HCEC 1CT (cell line): ENCODE measurements at places on chromosomes 7 and 10.

- DNase-seq = no peak
Measured at GRCh38 chr10:1595242-1595600, 142.1 kb downstream of the ADARB2 start.

DNA sequence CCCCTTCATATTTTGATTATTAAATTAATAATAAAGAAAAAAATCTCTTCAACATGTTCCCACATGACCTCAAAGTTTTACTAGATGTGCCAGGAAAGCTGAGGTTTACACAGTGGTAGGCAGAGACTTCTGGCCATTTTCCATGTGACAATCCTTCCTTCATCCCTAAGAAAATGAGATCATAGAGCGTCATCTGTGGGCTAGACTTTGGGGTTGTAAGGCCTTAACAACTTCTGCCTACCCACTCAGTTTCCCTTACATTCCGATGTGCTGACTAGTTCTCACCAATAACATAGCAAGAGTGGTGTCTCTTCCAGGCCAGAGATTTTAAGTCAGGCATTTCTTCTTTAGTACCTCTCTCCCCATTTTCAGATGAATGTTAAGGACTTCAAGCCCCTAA is 171.1 kb upstream of the PHF14 start:
- DNase-seq = no peak

DNA sequence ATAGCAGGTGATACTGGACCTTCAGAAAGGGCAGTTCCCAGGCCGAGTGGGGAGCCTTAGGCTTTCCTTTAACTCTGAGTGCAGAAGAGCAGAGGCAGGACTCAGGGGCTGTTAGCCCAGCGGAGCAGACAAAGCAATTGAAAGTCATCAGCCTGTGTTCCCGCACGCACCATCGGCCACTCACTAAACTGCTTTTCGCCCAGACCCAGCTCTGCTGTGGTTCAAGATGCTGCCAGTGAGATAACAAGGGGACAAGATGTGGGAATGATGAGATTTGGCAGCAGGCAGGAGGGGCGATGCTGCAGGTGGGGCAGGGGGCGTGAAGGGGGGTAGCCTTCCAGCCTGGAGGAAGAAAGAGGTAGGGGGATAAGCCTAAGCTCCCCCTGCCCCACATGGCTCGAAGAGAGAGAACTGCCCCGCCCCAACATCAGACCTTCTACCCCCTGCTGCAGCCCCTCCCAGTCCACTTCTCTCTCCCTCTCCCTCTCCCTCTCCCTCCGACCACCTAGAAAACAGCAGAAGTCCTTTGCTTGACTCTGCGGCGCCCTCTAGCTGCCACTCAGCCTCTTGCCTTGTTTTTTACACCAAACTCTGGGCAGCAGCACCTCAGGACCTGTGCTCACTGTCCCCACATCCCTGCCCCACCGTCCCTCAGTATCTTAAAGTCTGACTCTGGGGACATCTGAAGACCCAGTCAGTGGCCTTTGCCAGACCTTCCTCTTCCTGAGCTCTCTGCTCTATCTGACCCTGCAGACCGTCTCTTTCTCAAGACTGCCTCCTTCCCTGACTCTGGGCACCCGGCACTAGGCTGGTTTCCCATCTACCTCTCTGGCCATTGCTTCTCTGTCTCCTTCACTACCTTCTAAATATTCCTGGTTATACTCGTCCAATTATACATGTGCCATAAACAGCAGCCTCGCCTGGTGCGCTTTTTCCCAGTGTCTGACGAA is 110.5 kb downstream of the C10orf105 start:
- peak; percentile 17 for DNase-seq

DNA sequence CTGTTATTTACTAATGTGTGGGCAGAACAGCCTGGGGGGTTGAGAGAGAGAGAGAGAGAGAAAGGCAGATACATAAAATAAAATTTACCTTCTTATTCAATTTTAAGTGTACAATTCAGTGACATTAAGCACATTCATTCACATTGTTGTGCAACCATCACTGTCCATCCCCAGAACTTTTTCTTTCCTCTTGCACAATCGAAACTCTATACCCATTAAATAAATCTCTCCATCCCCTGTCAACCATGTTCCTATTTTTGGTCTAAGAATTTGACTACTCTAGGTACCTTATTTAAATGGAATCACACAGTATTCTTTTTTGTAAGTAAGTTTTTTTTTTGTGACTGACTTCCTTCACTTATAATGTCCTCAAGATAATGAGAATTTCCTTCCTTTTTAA is 181.6 kb downstream of the SND1 start:
- DNase-seq = peak; percentile 46

DNA sequence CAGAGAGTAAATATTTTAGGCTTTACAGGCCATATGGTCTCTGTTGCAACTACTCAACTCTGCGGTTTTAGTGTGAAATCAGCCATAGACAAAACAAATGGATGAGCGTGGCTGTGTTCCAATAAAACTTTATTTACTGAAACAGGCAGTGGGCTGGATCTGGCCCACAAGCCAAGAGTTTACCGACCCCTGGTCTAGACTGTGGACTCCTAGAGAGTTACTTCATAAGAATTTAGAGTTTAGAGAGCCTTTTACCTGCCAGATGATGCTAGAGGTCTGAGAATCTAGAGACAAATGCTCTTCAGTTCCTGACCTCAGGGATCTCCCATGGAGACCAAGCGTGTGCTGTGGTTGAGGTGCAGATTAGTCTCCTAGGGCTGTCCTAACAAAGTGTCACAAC is 174.8 kb downstream of the PTEN start:
- DNase-seq = peak; percentile 83

DNA sequence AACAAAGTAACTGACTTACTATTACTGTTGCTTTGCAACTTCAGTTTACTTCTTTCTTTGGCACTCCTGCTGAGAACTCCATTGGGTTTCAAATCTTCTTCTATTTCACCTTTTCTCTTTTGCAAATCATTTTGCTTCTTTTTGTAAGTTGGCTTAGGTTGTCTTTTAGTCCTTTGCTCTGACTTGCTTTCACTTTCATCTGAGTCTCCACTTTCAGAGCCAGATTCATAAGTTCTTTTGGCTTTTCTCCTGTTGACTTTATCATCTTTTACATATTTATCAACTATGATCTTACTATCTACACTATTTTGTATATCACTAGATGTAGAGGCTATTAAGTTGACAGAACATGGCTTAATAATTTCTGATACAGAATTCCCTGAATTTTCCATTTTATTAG is 73.4 kb downstream of the NRBF2 start:
- no peak for DNase-seq

DNA sequence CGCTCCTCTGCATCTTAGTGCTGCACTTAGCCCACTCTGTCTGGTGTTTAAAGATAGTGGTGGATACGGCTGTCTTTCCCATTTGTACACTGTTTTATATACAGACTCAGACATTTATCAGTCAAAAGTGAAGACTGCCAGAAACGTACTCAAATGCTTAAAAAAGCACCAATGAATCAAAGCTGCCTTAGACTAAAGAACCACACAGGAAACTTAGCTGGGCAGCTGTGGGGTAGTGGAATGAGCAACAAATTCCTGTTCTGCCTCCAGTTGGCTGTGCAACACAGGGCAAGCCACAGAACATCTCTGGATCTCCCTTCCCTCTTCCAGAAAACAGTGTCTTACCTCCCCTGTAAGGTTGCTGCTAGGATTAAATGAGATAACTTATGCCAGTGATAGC is 76.0 kb downstream of the ATXN7L1 start:
- DNase-seq = peak; percentile 15

- no peak for DNase-seq
Measured at GRCh38 chr10:98287321-98287720, 19.3 kb upstream of the LOXL4 start.

DNA sequence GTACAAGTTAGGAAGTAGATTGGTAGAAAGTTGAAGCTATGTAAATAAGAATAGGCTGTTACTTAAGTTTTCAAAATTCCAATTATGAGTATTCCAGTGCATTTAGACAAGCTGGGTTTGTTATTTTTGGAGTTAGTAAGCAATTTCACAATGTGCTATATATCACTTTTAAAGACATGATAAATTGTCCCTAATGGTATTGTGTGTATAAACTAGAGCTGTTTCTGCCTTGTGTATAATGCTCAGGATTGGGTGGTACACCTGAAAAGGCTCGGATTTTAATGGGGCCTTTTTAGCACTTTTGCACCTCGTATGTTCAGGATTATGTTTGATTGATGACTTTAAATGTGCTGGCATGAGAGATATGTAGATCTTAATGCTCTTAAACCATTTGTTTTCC is 175.8 kb downstream of the VTI1A start:
- peak; percentile 38 for DNase-seq

DNA sequence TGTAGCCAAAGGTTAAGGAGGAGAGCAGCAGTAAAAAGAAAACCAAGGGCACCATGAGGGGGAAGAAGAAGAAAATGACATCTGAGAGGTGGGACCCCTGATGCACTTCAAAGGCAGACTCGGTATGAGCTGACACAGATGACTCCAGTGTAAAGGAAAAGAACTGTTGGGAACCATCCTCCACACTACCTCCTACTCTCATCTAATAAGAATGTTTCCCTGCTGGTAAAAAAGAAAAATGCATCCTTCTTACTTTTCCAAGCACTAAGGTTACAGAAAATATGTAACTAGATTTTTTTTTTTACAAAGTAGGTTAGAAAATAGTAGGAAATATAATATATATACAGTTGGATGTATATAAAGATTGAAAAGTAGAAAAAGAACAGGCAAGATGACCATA is 16.9 kb downstream of the TAS2R41 start:
- DNase-seq = peak; percentile 13

GRCh38 chr10:62506371-62506770 is 132.2 kb downstream of the ZNF365 start:
- DNase-seq = no peak

DNA sequence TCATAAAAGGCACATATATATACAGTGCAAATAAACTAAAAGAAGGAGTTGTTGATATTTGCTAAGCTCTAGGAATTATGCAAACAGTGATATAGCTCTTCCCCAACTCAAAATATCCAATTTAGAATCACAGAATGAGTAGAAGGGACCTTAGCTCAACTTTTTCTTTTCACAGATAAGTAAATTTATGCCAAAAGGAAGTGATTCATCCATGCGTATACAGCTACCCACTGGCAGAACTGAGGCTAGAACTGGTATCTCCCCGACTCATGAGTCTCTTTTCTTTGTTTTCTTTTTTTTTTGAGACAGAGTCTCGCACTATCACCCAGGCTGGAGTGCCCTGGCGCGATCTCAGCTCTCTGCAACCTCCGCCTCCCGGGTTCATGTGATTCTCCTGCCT is 54.2 kb upstream of the SVIL start:
- peak; percentile 73 for DNase-seq

DNA sequence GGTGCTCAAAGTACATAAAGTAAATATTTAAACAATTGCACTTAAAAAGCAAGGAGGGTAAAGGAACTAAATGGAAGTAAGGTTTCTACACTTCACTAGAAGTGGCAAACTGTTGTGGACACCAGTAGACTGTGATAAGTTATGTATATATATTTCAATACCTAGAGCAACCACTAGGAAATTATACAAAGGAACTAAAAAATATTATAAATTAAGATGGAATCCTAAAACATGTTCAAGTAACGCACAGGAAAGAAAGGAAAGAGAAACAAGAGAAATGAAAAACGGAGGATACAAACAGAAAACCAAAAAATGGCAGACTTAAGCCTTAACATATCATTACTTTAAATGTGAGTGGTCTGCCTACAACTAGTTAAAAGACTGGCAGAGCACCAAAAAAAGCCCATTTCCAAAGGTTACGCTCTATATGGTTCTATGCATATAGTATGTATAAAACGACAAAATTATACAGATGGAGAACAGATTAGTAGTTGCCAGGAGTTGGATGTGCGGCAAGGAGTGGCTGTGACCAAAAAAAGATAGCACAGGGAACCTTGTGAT is 19.0 kb downstream of the VPS41 start:
- no peak for DNase-seq
